ENCODE measurements at places on chromosomes 5 and 9.

DNA sequence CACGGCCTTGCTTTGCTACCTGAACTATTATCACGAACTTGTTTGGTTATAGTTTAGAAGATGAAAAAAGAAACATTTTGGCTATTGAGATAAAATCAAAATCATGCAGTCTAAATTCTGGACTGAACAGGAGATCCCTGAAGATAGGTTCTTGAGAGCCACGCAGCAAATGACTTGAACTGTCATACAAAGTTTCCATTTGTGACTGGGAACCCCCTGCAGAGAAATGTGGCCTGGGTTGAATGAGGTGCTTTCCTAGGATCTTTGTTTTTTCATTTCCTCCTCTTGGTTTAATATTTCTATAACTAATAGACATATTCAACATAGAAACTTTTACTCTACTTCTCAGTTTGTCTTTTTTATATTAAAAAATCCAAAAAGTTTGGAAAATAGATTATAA is 184.7 kb upstream of the TRPM3 start:
- no peak for DNase-seq

- DNase-seq, result no peak
Observed at GRCh38 chr5:25515525-25515924, 870.7 kb upstream of the CDH10 start.

GRCh38 chr9:116303270-116303669 is 149.7 kb downstream of the PAPPA start:
- DNase-seq, result no peak

DNA sequence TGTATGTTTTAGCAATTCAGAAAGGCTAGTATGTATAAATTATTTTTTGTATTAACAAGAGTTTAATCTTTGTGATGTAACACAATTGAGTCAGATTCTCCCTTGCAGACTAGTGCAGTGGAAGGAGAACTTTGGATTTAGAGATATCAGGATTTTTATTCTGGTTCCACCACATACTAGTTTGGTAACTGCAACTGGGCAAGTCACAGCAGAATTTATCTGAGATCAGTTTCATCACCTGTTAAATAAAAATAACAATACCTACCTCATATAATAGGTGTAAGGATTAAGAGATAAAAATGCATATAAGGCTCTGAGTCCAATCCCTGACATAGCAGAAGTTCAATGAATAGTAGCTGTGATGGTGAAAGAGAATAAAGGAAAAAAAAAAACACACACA is 34.0 kb upstream of the ZNF462 start:
- no peak for DNase-seq

- DNase-seq, result no peak
Observed at GRCh38 chr9:107215381-107215780, 67.7 kb upstream of the RAD23B start.

- no peak for DNase-seq
Observed at GRCh38 chr5:40401284-40402006, 278.3 kb upstream of the PTGER4 start.

GRCh38 chr9:17839776-17840175 is 260.9 kb downstream of the SH3GL2 start:
- DNase-seq, result no peak

- no peak for DNase-seq
Observed at GRCh38 chr9:126701813-126702140, 88.0 kb downstream of the LMX1B start.

DNA sequence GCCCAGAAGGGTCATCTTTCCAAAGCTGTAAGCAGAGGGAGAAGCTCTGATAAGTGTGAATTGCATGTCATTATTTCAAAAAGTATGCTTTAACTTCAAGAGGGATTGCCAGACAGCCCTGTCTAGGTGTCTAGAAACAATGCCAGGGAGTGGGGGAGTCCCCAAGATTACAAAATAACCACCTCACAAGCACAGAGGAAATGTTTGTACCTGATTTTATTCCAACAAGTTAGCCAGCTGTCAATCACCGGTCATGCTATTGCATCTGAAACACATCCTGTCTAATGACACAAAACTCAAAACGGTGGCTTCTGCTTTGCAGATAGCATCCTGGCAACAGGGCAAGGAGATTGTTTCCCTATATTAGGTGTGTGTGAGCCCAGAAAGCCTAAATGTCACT is 154.2 kb upstream of the WWC1 start:
- DNase-seq, result no peak

DNA sequence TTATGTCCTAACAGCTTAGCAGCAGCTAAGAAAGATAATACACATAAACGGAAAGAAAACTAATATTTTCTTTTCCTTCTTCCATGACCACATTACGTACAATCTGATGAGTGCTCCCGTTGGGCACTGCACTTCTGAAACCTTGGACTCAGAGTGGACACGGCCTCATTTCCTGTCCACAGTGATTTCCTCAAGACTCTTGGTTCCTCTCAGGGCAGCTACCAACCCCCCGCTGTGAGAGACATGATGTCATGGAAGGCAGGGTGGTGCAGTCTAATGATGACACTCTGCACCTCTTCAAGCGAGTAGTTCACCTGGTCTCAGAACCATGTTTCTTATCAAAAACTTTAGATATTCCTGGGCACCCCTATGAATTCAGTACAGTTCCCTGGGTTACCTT is 68.7 kb upstream of the CTSL start:
- DNase-seq, result no peak

GRCh38 chr5:147854894-147855773 is 23.4 kb upstream of the SCGB3A2 start:
- DNase-seq, result no peak

- DNase-seq, result no peak
Observed at GRCh38 chr9:27210588-27210987, 86.4 kb downstream of the EQTN start.

- no peak for DNase-seq
Observed at GRCh38 chr5:72476275-72476674, 30.9 kb downstream of the ZNF366 start.

- DNase-seq, result no peak
Observed at GRCh38 chr9:133772581-133772980, 34.4 kb upstream of the SARDH start.

- no peak for DNase-seq
Observed at GRCh38 chr9:123642291-123643278, 286.6 kb downstream of the CRB2 start.

- DNase-seq, result no peak
Observed at GRCh38 chr5:124839371-124839998, 93.0 kb upstream of the ZNF608 start.

GRCh38 chr9:81861644-81862043 is 66.6 kb upstream of the SPATA31D4 start:
- no peak for DNase-seq

DNA sequence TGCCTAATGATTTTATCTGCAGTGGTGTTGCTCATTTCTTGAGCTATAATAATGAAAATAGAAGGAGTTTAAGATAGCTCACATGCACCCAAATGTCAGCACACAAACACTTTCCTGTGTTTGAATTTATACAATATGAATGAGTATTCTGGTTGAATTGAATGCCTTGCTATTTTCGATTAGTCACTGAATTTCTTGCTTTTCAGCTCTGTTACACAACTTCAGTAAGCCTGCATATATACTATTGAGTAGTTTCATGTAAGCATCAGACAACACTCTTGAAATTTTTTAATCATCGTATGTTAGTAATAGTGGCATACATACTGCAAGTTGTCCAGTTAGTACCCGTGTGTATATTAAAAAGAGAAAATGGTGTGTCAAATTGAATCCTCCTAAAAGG is 281.5 kb upstream of the GRIA1 start:
- no peak for DNase-seq

- no peak for DNase-seq
Observed at GRCh38 chr5:14580398-14581034, 1.1 kb upstream of the OTULINL start.

DNA sequence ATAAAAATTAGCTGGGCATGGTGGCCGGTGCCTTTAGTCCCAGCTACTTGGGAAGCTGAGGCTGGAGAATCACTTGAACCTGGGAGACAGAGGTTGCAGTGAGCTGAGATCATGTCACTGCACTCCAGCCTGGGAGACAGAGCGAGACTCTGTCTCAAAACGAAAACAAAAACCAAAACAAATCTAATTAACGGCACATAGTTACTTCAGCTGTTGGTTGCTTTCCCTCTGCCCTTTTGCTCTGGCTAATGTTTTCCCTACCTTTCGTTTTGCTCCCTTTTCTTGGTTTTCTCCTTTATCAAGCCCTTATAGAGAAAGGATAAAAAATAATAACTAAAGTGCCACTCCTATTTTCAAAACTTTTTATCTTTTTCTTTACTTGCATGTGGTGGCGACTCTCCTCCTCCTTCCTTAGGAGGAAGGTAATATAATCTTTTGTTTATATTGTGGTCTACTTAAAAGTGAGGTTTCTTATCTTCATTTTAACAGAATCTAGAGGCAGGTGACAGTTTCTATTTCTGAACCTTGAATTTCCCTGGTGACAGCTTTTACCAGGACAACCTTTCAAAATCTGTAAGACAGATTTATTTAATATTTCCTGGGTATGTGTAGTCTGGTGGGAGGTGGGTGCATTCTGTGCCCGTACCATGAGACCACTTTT is 125.4 kb downstream of the ARHGEF28 start:
- DNase-seq, result no peak

DNA sequence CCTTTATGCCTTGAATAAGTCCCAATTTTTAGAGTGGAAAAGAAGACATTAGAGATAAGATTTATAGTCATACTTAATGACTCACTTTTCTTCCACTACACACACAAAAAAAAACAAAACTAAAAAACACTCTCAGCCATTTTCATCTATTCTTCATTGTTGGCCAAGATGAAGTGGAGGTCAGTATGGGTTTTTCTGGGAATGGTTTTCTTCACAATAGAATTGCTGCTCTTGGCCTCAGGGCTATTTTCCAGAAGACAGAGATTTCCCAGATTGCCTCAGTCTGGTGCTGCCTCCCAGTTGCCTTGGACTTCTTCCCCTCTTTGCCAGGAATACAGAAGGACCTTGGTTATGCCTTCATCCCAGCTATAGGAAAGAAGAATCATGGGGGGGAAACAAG is 463.7 kb downstream of the TMEM232 start:
- no peak for DNase-seq

DNA sequence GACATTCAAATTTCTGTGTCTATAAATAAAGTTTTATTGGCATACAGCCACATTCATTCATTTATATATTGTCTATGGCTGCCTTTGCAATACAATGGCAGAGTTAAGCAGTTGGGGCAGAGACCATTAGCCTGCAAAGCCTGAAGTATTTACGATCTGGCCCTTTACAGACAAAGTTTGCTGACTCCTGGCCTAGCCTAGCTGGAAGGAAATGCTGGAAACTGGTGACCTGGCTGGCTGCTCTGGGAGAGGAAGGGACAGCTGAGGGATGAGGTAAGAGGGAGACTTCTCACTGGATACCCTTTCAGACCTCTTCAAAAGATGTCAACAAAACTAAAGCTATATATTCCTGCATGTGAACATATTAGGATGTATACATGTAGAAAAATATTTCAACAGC is 66.0 kb upstream of the PPARGC1B start:
- no peak for DNase-seq

- no peak for DNase-seq
Observed at GRCh38 chr5:75753182-75753581, 35.9 kb upstream of the POC5 start.

DNA sequence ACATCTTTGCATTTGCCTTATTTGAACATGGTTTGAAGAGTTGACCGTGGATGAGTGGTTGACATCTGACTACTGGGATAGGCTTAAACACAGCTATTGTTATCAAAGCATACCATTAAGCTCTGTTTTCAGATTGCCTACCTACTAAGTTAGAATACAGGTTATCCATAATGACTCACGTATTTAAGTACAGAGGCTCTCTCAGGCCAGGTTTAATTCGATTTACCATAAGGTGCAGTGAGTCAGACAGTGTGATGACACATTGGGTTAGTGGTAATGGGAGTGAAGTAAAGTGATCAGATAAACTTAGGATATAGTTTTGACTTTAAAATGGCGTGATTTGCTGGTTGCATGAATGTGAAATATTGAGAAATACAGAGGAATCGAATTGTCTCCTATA is 732.0 kb upstream of the CTNND2 start:
- DNase-seq, result no peak

- DNase-seq, result no peak
Observed at GRCh38 chr5:95184924-95185323, 100.0 kb downstream of the MCTP1 start.

- no peak for DNase-seq
Observed at GRCh38 chr5:139402561-139403158, 1.2 kb downstream of the SPATA24 start.

DNA sequence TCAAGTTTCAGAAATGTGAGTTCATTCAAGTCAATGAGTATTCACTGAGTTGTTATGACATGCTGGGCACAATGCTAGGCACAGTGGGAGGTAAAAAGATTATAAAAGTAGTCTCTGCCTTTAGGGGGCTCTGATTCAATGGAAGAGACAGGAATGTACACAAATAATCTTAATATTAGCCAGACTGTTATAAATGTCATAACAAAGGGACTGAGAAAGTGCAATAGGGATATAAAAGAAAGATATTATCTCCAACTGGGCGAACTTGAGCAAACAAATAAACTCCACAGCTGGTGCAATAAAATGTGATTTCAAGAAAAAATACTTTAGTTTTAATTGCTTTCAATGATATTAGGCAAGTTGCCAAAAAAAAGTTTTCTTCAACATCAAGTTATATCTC is 755.2 kb downstream of the BRINP1 start:
- no peak for DNase-seq

Data from ascending aorta (tissue), 2 donors.